NCI-H2081 (cell line): ENCODE measurements at places on chromosomes 7 and 10.
A peak's percentile ranks its signal among the peaks of the same experiment; 100 is the strongest.

DNA sequence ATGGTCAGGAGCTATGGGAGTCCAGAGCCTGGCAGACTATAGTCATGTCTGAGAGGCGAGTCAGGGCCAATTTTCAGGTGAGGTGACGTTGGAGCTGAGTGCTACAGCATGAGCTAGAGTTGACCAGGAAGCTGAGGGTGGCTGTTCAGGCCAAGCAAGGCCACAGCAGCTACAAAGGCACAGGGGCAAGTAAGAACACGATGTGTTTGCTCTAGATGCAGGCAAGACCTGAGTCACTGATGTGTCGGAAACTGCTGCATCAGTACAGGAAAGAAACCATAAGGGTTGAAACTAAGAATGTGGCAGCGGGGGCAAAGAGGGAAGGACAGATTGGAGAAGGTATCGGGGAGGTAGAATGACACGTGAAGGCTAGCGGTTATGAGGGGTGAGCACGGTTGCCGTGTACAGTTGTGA is 11.8 kb upstream of the RRP12 start:
- no peak for DNase-seq

- DNase-seq, result no peak
These were observed 279.9 kb downstream of the NEBL start for GRCh38 chr10:20616918-20617810.

GRCh38 chr10:111481866-111482265 is 405.0 kb downstream of the ADRA2A start:
- DNase-seq, result no peak

DNA sequence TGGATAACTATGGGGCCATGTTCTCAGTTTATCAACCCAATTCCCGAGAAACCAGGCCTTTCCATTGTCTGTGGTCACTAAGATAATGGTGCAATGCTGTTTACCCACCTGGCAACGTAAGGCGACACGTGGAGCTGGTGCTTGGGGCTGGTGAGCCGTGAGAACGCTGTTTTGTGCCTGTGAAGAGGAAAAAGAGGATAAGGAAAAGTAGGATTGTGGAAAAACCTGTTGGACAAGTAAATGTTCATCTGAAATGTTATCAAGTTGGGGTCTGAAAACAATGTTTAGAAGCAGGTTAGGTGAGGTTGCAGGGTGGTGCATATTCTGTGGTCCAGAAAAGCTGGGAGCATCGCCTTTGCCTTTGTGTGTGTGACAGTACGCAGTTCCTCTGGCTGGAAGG is 88.5 kb downstream of the PPP1R17 start:
- peak; percentile 0 for DNase-seq
